Retina (tissue), 1 donor: ENCODE measurements at places on chromosomes 5 and 9.

DNA sequence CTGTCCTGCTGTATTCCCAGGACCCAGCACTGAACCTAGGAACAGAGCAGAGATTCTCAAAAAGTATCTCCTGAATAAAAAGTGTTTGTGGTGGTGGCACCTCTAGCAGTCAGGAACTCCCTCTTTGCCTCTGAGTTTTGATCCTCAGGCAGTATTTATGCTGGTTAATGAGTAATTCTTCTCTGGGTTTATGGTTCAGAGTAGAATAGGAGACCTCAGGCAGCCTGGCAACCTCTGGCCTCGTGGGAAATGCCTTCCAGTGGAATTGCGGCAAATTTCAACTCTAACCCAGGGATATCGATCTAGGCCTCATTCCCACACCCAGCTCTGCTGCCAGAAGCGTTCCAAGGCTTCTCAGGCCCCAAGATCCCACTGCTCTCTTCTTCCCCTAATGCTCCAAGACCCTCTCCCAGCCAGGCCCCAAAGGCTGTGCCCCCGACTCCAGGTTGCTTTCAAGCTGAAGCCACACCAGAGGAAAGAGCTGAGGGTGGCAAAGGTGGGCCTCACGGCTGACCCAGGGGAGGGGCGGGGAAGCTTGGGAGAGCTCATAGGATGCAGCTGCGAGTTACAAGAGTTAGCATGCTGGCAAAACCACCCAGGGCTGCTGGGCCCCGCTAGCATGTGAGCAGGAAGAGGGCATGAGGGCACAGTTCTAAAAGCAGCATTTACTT lies 10.9 kb upstream of the HDHD3 start:
- DNase-seq: no peak

DNA sequence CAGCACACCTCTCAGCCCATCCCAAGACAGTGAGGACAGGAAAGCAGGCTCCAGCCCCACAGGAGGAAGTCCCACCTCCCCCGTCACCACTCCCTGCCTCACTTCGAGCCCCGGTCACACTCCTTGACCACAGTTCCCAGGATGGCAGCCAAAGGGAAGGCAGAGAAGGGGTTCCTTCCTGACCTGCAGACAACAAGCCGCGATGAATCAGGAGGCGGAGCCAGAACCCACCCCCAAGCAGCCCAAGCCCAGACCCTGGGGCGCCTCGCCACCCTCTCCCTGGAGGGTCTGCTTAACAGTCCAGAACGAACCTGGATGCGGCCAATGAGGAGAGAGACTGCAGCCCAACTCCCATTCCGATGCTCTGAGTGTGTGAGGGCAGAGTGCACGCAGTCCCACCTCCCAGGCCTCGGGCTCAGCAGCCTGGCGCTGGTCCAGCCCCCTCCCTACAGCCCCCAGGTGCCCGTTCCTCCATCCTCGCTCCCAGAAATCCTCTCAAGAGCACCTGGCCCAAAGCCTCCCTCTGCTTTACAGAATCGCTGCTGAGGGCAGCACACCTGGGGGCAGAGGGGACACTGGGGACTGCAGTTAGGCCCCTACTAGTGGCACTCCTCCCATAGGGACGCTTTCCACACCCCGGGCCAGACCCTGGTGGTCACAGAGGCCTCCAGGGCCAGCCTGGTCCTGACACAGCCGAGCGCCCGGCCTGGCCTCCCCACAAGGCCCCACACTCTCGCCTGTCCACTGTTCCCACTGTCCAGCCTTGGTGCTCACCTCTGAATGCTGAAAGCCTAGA lies 69.6 kb upstream of the LRRTM2 start:
- no peak for DNase-seq

DNA sequence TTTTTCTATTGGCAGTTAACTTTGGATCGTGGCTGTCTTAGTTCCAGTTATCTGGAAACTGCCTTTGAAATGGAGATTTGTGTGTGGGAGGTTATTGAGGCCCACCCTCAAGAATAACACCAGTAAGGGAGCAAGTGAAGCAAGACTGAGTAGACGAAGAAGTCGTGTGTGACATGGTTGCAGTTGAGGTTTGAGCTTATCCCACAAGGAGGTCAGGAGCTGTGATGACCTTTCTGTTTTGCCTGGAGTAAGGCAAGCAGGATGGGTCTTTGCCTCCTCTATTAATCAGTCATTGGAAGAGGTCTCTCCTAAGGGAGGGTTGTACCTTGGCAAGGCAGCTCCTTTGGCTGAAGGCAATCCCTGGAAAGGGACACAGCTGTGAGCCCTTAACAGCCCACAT lies 49.6 kb upstream of the CTXN3 start:
- no peak for DNase-seq

DNA sequence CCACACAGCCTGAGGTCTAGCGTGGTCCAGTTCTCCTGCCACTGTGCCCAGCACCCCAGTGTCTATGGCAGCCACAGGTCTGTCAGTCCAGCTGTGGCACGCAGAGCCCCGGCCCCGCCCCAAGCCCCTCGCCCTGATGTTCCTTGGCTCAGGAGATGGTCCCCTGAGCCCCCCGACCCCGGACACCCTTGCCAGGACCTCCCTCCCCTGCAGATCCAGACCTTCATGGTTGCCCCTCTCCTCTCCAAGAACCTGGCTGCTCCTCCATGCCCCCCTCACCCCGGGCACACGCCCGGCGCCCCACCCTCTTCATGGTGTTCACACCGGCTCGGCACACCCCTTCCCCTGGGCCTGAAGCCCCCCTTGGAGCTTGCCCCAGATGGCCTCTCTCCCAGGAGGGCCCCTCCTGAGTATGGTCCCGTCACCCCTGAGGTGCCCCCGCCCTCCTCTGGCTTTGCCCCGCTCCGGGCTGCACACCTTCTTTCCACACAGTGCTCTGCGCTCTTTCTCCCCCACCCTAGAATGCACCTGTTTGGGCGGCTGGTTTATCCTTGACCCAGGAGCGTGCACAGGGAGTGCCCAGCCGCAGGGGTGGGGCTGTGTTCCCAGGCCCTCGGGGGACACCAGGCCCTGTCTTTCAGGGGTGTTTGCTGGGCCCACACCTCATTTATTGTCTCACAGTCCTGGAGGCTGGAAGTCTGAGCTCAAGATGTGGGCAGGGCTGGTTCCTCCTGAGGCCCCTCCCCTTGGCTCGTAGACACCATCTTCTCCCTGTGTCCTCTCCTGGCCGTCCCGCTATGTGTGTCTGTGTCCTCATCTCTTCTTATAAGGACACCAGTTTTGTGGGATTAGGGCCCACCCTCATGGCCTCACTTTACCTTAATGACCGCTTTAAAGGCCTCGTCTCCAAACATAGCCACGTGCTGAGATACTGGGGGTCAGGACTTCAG lies 37.6 kb downstream of the KCNT1 start:
- no peak for DNase-seq

GRCh38 chr5:1056611-1057484 lies 48.2 kb downstream of the NKD2 start:
- no peak for DNase-seq

- DNase-seq: peak; percentile 36
Measured at GRCh38 chr5:97297063-97297703, 114.1 kb upstream of the RIOK2 start.

- no peak for DNase-seq
Measured at GRCh38 chr5:30475429-30475828, 718.1 kb upstream of the CDH6 start.
